ENCODE measurements at places on chromosomes 5 and 9.

- no peak for DNase-seq
Observed at GRCh38 chr5:170313344-170313743, 15.8 kb upstream of the LCP2 start.

DNA sequence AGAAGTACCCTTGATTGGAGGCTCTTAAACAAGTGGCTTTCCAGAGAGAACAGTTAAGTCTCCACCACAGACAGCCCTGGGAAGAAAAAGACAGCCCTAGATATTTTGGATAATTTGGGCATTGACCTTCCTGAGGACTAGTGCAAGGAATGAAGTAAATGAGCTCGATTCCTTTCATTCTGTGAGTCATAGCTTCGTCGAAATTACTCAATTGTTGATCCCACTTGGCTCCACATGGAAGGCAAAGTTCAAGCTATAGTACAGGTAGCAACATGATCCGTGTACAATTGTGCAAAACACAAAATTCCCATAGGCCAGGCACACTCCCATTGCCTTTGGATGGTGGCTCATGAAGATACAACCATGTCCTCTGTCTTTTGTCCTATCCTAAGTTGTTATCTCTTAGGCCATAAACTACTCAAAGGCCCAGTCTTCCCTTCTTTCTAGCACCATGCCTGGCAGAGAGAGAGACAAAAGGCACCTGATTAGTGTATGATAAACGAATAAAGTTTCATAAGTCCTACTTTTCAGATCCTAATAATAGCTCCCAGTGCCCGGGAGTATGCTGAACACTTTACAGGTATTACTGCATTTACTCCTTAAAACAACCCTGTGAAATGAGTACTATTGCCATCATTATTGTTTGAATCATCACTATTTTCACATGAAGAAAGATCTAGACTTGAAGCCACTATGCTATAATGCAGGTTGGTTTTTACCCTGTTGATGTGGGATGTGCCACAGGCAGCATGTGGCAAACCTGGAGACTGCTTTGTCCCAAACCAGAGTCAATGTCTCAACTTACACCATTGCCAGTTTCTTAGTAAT, 116.7 kb upstream of the RANBP3L start:
- DNase-seq: no peak

- no peak for DNase-seq
Observed at GRCh38 chr5:213803-214395, 4.1 kb downstream of the CCDC127 start.

DNA sequence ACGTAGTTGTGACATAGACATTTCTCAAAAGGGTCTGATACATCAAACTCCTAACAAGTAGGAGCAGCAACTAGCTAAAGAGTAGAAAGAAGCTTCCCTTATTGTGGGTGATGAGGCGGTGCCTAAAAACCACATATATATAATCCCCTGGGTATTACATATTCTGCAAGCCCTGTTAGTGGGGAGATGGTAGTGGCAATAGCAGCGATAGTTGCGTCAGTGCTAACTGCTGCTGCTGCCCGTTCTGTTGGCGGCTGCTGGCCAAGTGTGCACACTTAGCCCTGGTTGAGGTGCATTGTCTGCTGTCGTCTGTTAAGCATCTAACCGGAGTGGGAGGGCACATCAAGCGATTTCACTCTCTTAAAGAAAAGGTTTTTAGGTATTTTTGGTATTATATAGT, 35.8 kb downstream of the VLDLR start:
- no peak for DNase-seq

DNA sequence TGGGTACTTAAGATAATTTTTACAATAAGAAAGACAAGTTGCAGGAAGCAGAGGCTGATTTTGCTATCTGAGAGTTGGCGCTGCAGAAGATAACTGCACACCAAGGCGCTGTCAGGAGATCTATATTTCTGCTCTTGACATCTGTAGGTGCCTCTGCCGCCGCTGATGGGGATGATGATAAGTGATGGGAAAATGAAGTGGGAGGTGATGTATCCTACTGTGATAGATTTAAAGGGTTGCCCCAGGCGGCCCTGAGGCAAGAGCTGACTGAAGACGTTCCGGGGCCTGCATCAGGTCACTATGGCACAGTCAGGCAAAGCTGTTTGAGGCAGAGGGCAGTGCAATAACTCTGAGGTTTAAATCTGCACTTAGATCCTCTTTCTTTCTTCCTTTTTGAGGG, 78.1 kb downstream of the SNCAIP start:
- DNase-seq: no peak

GRCh38 chr5:77841616-77842015, 65.5 kb upstream of the TBCA start:
- DNase-seq: no peak

DNA sequence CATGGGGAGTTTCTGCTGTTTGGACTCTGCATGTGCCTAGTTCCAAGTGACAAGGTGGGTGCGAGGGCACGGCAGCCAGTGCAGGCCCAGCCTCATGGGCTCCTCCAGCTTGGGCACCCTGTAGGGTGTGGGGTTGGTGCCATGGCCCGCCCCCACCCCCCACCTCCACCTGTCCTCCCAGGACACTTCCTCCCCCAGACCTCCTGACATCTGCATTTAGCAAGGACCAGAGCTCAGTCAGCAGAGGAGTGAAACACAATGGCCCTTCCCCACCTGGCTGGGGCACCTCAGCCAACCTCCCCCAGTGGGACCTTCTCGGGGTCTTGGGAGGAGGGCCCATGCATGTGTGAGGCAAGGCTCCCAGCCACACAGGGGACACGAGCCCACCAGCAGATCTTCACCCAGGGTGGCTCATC, 1.9 kb upstream of the NKD2 start:
- DNase-seq: no peak

GRCh38 chr9:7879551-7880245, 80.1 kb upstream of the DMAC1 start:
- no peak for DNase-seq

GRCh38 chr5:172114875-172115422, 73.1 kb downstream of the STK10 start:
- no peak for DNase-seq

DNA sequence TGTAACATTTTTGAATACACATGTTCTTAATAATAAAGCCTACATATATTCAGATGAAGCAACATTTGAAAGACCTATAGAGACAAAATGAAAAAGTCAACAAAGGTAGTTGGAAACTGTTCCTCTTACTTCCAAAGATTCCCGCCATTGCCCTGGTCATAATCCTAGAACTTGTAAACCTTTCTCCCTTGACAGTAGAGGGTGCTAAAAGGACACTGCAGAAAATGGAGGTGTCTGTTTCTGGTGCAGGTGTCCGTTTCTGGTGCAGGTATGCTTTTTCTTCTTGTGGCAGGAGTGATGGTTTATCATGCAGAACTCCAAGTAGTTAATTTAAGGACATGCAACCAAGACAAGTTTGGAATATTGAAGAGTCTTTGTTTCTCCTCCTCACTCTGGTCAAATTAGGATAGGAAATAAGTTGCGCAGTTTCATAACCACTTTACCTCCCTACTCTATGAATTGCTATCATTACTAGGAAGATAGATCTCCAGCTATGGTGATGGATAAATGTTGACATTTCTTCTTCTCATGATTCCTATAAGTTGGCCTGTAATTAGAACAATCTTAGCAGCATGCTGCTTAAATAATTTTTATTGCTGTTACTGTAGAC, 56.0 kb upstream of the FAM174A start:
- DNase-seq: peak; percentile 70

Data from NCI-H2029 treated with DMSO at 0.1 percent for 48 hours (cell line).